ENCODE measurements at places on chromosomes 5 and 9.
A peak's percentile ranks its signal among the peaks of the same experiment; 100 is the strongest.

GRCh38 chr9:137757139-137757538, 120.4 kb upstream of the CACNA1B start:
- no peak for DNase-seq

GRCh38 chr5:137218896-137219295, 280.2 kb downstream of the SPOCK1 start:
- DNase-seq: no peak

DNA sequence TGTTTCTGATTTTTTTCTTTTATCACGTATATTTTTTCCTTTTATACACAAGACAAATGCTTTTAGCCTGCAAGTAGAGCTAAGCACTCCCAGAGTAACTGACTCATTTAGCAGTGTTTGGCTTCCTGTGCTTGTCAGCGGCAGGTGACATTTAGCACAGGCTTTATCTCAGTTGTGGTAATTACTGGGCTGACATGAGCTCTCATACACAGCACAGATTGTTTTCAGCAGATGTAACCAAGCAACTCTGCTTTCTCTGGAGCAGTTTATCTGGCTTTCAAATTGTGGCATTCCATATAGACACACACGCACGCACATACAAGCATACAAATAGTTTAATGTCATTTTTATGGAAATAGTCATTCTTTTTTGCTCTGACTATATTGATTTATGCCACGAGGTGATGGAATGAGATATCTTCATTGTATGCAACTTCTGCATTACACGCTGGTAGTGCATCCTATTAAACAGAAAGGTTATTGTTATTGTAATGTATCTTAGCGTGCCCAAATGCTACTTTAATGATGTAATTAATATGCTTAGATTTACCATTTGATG, 379.0 kb upstream of the GRAMD2B start:
- DNase-seq: peak; percentile 6

- no peak for DNase-seq
These were observed 41.4 kb upstream of the F2R start for GRCh38 chr5:76674330-76675066.

DNA sequence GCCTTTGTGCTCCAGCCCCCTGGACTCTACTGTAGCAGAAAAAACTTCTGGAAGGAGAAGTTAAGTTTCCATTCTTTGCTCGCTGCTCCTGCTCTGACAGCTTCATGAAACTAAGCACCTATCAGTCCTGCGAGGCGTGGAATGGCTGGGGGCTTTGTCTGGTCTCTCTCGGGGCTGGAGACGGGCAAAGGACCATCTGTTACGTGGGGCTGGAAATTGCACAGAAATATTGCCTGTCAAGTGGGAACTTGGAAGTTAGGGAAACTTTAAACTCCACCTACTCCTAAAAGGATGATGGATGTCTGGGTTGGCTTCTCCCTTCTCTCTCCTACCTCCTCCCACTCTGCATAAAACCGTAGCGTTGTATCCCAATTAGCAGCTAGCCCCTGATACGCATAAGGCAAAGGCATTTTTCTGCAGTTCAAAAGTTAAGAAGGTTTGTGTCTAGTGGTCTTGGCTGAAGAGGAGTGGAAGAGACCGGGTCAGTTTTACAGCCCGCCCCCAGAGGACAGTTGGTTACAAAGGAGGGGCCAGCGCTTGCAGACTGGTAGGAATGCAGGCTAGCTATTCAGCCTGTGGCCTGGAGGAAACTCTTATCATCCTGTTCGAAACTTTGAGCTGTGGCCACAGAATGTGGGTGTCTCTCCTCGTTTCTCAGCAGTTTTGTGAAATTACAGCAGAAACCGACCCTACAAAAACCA, 1.3 kb downstream of the FBXL7 start:
- DNase-seq: no peak

DNA sequence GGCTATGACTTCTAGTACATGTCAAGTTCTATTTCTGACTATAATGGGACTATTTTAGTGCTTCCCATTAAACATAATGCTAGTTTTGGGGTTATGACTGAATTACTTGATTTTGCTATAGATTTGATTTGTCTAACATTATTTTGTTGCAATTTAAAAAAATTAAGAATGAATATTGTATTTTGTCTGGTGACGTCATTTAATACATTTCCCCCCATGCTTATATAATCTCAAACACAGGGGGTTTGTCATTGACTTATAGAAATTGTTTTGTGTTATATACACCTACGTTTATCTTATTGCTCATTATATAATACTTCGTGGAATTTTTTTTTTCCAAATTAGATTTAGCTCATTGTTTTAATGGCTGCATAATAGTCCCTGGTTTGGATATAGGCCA, 270.3 kb upstream of the VLDLR start:
- no peak for DNase-seq

DNA sequence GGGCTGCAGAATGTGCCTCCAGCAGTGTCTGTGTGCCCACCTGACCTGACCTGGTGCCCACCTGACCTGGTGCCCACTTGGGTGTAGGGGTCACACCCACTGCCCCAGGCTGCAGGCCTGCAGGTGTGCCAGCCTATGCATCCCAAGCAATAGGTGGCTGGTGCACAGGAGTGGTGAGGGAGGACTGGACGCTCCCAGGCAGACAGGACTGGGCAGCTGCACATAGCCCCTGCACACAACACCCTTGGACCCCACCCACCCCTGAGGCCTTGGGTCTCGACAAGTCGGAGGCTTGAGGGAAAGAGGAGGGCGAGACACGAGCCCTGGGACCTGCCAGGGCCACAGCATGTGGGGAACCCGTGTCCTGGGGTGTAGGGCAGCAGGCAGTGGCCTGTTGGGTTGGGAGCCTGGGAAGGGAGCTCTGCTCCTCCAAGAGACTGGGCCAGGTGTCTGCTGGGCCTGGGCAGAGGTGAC, 10.8 kb upstream of the NRARP start:
- DNase-seq: no peak

DNA sequence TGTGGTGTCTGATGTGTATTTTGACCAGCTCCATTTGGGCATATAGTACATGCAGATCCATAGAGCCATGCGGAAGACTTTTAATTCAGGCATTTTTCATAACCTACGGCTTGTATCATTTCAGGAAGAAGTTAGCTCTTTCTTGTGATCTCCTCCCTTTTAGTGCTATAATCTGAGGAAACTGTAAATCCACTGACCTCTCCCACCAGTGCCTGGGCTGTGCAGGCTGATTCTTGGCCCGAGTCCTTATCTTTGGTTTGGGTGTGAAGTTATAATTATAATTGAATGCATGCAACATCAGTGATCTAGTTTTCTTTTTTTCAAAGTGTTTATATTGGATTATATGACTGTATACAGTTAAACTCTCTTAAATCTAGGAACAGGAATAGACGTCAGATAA, 247.9 kb downstream of the PCSK5 start:
- DNase-seq: no peak

DNA sequence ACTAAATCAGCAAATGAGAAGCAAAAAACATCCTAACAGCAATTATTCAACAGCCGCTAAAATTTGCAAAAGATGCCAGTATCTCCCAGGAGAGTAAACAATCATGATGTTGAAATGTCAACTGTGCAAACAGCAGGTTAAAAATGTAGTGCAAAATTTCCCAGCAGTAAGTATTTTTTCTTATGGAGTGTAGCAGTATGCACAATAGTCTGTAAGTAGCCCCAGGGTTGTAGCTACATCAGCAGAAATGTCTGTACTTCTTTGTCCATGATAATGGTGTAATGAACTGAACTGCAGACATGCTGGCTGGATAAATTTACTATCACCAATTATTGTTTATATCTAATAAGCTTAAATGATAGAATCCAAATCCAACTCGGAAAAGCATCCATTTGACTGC, 31.4 kb downstream of the GRIN3A start:
- no peak for DNase-seq

- DNase-seq: no peak
These were observed 439.1 kb downstream of the RAB3C start for GRCh38 chr5:59021837-59022514.

GRCh38 chr5:34833976-34834793, 4.8 kb upstream of the TTC23L start:
- DNase-seq: no peak

DNA sequence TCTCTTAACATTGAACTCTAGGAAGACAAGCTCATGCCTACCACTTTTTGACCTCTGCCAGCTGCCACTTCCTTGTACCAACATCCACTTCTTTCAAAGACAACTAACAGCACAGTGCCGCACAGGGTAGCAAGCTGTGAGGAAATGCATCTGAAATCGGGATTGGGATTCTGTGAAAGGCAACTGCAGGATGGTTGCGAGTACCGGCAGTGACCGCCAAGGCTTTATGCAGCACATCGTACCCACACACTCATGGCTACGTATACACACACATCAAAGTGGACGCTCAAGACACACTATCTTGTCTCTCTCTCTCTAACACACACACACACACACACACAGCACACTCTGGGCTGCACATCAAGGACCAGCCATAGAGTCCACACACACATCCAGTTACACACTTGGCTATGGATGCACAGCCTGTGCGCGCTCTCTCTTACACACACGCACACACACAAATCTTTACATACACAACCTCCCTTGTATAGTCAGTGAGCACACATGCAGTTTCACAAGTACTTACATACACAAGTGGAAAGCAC, 964 bp downstream of the HTR4 start:
- no peak for DNase-seq

- DNase-seq: no peak
These were observed 47.0 kb downstream of the CRB2 start for GRCh38 chr9:123402981-123403509.

DNA sequence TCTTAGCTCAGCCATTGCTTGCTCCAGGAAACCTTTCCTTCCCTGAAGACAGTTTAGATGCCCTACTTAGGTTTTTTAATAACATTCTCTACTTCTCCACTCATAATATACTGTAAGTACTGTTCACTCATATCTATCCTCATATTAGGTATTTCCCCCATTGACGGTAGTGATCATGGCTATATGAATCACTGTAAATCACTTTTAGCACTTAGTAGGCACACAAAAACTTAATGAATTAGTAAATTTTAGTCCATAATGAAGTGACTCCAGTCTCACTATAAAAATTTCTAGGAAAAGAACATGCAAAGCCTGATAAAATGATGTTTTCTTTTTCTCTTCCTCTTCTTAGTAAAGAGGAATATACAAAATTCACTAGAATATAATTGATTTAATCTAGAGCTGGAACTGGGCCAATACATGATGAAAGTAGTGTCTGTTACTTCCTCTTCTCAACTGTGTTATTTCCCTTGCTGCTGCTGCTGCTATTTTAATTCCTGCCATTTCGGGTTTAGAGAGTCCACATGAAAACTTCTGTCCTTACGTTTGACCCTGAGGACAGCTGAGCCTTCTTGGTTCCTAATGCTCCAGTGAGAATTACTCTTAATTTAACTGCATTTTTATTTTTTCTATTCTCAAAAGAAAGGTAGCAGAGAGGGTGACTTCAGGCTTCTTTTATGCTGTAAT, 73.5 kb downstream of the LNPEP start:
- no peak for DNase-seq

GRCh38 chr5:179793468-179794139, at the start of gene LTC4S:
Gene LTC4S (plus strand): TSS chr5:179793986. CDS start chr5:179794081, 95 bp downstream.
- no peak for DNase-seq

DNA sequence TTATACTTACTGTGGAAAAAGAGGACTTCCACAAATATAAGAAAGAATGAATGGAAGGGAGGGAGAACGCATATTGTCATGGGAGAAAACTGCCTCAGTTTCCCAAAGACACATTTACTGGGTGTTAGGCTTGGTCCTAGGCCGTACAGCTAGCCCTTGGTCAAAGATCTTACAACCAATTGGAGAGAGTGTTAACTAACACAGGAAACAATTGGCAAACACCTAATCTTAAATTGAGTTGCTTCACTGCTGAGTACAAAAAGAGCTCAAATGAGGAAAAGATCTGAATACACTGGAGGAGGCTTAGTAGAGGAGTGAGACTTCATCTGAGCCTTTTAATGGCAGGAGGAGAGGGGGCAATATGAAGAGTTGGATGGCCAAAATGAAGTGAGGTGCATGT, 161.7 kb downstream of the GLIS3 start:
- no peak for DNase-seq

- no peak for DNase-seq
These were observed 105.9 kb downstream of the MPDZ start for GRCh38 chr9:13173553-13173952.

- no peak for DNase-seq
These were observed 64.5 kb downstream of the EPB41L4B start for GRCh38 chr9:109256336-109256735.

DNA sequence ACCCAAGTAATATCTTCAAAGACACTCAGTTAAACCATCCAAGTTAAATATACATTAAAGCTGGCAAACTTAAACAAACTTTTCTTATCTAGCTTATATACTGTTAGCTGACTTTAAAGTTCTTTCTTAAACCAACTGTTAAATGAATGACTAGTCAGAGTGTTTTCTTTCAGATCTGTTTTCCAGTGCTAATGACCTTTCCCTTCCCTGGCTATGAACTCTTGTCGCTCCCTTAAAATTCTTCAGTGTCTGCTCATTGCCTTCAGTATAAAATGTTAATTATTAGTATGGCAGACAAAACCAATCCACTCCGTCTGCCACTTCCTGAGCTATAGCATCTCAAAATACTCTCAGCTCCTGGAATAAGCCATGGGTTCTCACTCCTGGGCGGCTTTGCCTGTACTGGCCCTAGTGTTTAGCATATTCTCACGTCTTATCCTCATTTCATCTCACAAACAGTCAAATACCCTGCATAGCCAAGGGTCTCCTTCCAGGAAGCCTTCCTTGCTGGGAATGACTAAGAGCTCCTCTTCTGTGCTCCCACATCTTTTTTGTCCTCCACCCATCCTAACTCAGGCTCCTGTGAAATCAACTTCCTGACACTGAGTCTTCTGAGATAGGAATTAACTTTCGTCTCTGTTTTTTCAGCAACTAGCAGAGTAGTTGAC, 87.7 kb downstream of the VCAN start:
- no peak for DNase-seq

GRCh38 chr5:59025734-59026133, 442.9 kb downstream of the RAB3C start:
- no peak for DNase-seq

GRCh38 chr5:9339206-9339818, 206.6 kb downstream of the SEMA5A start:
- no peak for DNase-seq

DNA sequence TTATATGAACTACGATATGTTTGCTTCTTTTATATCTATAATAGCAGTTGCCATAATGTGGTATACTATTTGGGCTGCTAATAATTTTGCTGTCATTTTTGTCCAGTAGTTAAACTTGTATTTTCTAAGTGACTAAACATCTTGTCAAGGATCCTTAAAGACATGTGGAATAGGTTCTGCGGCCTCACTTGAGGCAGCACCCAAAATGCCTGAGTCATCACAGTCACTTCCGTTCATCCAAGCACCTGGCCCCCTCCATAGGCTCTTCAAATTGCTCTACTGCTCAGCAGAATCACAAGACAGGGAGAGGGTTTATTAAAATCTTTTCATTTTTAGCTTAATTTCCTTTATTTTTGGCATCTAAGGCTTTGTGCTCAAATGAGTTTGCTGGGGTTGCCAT, 259.1 kb downstream of the AOPEP start:
- no peak for DNase-seq

DNA sequence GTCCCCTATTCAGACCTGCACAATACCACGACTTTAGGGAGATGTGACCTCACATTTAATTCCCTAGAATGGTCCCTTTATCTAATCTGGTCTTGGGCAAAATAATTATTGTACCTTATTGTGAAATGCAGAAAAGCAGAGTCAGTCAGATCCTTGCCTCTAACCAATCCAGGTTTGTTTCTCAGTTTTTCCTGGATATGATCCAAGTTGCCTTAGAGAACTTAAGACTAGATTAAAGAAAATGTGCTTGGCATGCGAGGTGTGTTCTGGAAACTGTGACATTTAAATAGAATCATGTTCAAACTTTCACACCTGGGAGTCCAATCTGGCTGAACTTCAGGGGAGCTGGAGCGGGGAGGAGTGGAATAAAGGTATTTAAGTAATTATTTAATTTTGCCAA, 696.2 kb downstream of the DNAH5 start:
- DNase-seq: no peak

GRCh38 chr5:109409844-109410388, at the start of gene PJA2:
Gene PJA2 (minus strand): TSS chr5:109409974. CDS start chr5:109383433, 26,541 bp downstream.
- peak; percentile 100 for DNase-seq

All from AG04450 (cell line).